ENCODE measurements at places on chromosomes 1 and 21. TPM values are rescaled to one million over a fixed set of nuclear protein-coding genes. Genes with fewer than 3 reads are reported as not detected.

DNA sequence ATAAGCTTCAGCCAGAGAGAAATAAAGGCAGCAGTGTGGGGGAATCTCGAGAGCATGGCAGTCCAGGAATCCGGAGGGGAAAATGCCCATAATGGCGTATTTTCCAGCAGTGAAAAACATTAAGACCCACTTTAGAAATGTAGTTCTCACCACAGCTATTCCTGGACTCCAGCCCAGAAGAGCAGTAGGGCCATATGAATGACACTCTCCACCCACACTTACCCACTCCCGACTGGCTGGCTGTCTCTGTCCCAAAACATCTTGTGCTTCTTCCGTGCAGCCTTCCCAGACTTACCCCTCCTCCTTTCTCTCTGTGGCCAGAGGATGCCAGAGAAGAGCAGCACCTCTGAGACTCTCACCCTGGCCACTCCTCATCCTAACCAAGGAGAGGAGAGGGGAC is 56.4 kb downstream of the TRABD2B start:
- no peak for DNase-seq

- DNase-seq, result no peak
These were observed 71.3 kb upstream of the MUTYH start for GRCh38 chr1:45411510-45411899.

GJA8 gene
- total RNA-seq, result not detected

- DNase-seq, result no peak
These were observed 8.2 kb upstream of the LEMD1 start for GRCh38 chr1:205429762-205430695.

MFN2 gene
- 35.1 TPM for total RNA-seq

GRCh38 chr1:94110946-94111740 is 9.8 kb downstream of the ABCA4 start:
- no peak for DNase-seq

DNA sequence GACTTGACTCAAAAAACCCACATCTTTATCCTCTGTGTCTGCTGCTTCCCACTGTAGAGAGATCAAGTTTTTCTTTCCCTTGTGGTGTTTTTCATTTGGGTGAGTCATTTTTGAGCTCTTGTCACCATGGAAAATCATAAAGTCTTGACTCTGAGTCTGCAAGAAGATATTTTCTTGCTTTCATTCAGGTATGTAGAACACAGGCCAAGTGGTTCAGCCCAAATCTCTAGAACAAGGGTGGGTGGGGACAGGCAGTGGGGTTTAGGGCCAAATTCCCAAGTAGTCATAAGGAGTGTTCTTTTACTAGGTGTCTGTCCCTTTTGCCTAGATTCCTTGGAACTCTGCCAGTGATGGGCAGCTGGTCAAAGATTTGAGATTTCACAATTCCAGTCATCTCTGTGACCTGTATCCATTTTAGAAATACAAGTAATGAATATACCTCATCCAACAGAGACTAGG is 21.5 kb upstream of the ARHGAP29 start:
- DNase-seq, result no peak

GRCh38 chr1:205970486-205970885 is 27.2 kb upstream of the SLC26A9 start:
- no peak for DNase-seq

- no peak for DNase-seq
These were observed 1.5 kb downstream of the PRKAA2 start for GRCh38 chr1:56646611-56647010.

CRYAA gene
- total RNA-seq, result not detected

DNA sequence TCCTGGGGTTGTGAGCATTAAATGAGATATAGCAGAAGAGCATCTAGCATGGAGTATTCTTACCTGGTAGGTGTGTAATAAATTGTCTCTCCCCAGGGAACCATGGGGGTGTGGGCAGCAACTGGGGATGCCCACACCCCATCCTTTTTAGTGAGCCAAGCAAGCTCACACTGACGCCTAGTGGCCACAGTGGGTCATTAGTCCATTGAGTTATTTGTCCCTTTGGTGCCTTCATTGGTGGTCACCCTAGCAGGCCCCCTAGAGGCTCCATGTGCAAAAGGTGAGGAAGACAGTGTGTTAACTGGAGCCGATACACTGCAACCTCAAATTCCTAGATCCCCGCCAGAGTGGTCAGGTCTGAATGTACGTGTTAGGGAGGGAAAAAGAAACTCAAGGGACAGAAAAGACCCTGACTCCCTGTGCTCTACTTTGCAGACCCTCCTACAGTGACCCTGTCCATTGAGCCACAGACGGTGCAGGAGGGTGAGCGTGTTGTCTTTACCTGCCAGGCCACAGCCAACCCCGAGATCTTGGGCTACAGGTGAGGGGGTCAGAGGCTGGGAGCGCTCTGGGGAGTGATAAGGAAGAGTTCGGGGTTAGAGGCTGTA is 93.3 kb upstream of the CD1D start:
- no peak for DNase-seq

DNA sequence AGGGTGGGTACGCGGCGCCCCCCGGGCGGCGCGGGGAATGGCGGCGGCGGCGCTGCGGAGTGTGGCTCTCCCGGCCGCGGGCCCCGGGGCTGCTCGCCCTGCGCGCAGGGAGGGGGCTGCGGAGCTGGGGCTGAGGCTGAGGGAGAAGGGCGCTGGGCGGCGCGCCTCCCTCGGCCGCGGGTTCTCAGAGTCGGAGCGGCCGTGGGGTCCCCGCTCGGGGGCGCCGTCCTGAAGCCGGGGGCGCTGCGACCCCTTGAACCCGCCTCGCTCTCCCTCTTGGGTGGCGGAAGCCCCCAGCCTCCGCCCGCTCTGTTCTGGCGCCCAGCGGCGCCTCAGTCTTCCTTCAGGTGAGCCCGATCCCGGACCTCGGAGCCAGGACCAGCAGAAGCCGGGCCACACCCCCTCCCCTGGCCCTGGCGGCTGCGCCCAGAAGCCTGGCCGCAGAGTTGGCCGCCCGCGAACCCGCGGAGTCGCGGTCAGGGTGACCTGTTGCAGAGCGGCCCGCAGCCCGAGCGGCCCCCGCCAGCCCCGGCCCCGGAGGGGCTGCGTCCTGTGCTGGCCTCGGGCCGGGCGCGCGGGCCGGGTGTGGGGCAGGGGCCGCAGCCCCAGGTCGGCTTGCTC is 532 bp downstream of the RALGPS2 start:
- no peak for DNase-seq

NEK2 gene
- total RNA-seq, result 3.3 TPM

DNA sequence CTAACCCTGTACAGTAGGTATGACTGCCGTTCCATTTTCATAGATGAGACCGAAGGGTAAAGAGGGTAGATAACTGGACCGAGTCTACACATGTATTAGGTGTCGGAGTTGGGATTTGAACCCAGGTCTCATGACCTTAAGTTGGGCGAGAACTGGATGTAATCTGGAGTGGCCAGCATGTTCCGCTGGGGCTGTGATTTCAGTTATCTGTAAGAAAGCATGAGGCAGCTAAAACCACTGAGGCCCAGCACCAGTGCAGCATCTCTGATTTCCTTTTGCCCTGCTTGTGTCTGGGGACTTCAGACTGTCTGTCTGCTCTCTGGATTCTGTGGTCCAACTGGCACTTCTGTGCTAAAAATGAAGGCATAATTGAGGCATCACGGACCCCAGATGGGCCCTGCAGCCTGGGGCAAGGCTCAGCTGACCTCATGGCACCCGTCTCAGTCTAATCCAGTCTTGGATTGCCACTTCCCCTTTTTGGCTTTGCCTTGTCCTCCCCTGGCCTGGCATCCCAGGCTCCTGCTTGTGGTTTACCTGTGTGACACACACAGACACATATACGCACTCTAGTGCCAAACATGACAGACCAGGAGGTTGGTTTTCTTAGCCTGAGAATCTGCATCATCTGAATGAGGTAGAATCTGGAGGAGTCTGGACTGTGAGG is 180.2 kb downstream of the KIF26B start:
- DNase-seq, result no peak
